ENCODE measurements at places on chromosomes 7 and 10.

GRCh38 chr7:34823650-34824258 lies 165.7 kb downstream of the NPSR1 start:
- no peak overlapping the region for H3K27ac ChIP-seq
- H3K27me3 ChIP-seq, result no peaks in the 10 kb centered on the region
- no peak overlapping the region for H3K4me3 ChIP-seq

- no peak overlapping the region for H3K27ac ChIP-seq
- H3K27me3 ChIP-seq, result peaks cover 10% of the 10 kb centered on the region
- no peak for DNase-seq
- H3K4me1 ChIP-seq, result no peaks in the 10 kb centered on the region
- no peak overlapping the region for H3K4me3 ChIP-seq
Observed at GRCh38 chr10:118423800-118424442, 81.8 kb upstream of the FAM204A start.

DNA sequence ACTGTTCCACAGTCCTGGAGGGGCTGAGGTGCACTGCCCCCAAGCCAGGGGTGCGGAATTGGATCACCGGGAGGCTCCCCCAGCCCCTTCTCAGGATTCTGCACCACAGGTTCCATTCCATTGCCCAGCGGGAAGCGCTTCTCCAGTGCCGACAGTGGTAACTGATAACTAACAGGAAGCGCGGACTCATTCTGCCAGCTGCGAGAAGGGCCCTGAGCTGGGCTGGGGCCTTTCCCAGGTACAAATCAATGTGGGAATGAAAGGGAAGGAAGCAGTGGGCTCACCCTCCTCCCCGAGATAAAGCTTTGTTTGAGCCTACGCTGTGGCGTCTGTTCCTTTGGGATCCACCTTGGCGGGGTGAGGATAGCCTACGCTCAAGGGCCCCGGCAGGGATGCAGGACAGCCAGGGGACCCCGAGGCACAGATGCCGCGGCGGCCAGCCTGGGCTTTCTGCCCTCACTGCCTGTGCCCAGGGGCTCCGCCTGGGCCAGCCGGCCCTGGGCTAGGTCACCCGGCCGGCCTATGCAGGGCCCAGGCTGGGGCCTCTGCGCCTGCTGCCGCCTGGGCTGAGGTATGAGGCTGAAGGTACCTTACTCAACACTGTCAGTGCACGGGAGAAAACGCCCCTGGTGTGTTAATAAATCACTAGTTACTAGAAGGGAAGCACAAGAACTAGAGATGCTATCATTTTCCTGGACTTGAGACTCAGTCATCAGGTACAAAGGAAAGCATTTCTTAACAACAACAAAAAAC lies 39.4 kb downstream of the EN2 start:
- no peaks in the 10 kb centered on the region for H3K27me3 ChIP-seq
- no peak overlapping the region for H3K27ac ChIP-seq
- no peaks in the 10 kb centered on the region for H3K36me3 ChIP-seq
- no peak for DNase-seq

GRCh38 chr10:133009218-133009950 lies 67.0 kb upstream of the CFAP46 start:
- H3K27ac ChIP-seq, result peak overlapping the region; percentile 86
- no peak for DNase-seq
- no peaks in the 10 kb centered on the region for H3K36me3 ChIP-seq
- peak overlapping the region; percentile 25 for H3K4me3 ChIP-seq

DNA sequence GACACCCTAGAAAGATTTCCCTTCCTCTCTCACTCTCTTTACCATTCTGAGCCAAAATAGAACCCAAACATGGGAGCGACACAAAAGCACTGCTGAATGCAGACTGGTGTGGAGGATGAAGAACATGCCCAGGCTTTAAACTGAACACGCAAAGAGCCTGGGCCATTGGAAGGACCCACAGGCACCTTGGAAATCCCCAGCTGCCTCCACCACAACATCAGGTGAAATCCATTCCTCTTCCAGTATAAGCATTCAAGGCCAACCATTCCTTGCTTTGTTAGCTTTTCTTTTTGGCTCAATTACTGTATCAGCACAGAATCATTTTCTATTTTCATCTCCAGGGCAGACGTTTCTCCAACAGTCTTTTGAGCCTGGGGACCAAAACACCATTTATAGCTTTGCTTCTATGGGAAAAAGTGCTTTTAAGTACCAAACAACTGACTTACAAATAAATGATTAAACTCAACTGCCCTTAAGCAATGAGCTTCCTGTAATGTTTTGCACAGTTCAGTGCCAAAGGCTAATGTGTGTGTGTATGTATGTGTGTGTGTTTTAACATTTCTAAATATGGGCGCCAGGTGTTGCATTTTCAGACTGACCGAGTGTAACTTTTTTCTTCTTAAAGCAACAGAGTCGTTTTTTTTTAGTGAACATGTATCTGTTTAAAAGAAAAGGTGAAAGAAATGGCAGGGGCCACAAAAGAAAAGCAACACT lies 16.2 kb upstream of the BLNK start:
- H3K27ac ChIP-seq, result peak overlapping the region; percentile 13
- H3K4me3 ChIP-seq, result no peak overlapping the region
- H3K4me1 ChIP-seq, result no peaks in the 10 kb centered on the region
- DNase-seq, result no peak
- no peaks in the 10 kb centered on the region for H3K27me3 ChIP-seq

GRCh38 chr7:35971133-35971891 lies 170.5 kb downstream of the SEPTIN7 start:
- no peaks in the 10 kb centered on the region for H3K36me3 ChIP-seq
- H3K27me3 ChIP-seq, result peaks cover 3% of the 10 kb centered on the region
- DNase-seq, result no peak

DNA sequence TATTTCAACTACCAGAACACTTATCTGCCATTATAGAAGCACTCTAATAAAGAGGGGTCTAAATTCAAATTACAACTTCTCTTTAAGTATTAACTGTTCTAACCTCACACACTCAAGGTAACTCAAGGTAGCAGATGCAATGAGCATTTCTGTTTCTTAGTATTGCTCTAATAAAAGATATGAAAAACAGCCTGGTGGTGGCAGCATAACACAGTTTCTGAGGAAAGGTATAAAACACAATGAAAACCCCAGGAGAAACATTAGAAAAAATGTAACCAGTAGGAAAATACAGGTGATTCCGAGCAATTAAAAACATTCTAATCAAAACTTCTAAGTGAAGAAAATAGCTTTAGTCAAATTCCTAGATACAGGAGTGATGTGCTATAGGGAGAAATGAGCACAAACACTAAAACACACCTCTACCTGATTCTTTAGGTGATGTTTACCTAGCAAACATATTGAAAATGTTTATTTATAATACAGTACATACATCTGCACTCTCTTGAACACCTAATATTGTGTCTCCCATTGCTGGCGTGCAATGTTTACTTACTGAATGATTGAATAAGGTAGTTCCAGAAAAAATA lies 3.5 kb downstream of the MKRN1 start:
- H3K27ac ChIP-seq, result no peak overlapping the region
- no peak for DNase-seq
- no peak overlapping the region for H3K4me3 ChIP-seq
- H3K4me1 ChIP-seq, result peaks cover 50% of the 10 kb centered on the region
- no peaks in the 10 kb centered on the region for H3K36me3 ChIP-seq

DNA sequence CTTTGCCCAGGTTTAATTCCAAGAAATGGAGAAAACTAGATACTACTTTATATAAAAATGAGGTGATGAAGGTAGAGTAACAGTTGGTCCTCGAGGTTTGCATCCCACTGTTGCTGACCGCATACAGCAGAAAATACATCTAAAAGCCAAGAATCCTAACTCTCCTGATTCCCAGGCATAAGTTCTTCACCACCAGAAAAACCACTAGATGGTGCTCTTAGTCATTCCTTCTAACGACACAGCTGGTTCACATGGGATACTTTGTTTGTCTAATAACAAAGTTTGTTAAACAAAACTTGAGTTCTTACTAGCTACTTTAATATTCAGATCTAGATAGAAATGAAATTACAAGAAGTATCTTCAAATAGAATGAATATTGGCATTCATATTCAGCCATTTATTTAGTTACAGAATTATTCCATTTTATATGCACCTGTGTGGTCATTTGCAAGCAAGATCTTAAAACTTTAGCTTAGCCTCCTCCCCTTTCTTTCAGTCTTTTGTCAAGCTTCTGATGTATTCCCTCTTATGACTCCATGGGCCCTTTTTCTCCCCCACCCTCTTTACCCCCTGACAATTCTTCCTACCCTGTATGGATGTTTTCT lies 54.1 kb upstream of the CYP26C1 start:
- H3K4me1 ChIP-seq, result no peaks in the 10 kb centered on the region
- no peak overlapping the region for H3K4me3 ChIP-seq

GRCh38 chr7:116211913-116212596 lies 1.7 kb downstream of the TES start:
- H3K27ac ChIP-seq, result peak overlapping the region; percentile 99
- no peaks in the 10 kb centered on the region for H3K36me3 ChIP-seq
- H3K4me1 ChIP-seq, result peaks cover 15% of the 10 kb centered on the region

Measured in esophagus squamous epithelium (tissue), 5 donors.